Activated effector memory CD4-positive, alpha-beta T cell treated with anti-CD3 and anti-CD28 coated beads, Interleukin-2, amount 50 U/mL, for 16 hours (primary cell): ENCODE measurements at places on chromosomes 16 and 17.

DNA sequence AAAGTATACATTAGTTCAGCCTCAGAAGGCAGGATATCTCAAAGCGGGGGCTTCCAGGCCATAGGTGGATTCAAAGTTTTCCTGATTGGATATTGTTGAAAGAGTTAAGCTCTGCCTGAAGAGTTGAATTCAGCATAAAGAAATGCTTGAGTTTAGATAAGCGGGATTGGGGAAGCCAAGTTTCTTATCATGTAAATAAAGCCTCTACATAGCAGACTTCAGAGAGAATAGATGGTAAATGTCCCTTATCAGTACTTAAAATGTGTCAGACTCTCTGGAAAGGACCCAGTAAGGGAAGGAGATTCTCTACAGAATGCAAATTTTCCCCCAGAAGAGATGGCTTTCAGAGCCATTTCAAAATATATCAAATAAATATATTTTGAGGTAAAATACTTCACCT, 423.5 kb downstream of the SHISA9 start:
- DNase-seq = no peak

- DNase-seq = no peak
Measured at GRCh38 chr16:84834403-84834772, 14.6 kb downstream of the CRISPLD2 start.

- DNase-seq = no peak
Measured at GRCh38 chr16:14409563-14409962, 220.5 kb downstream of the PARN start.

- DNase-seq = no peak
Measured at GRCh38 chr16:60605176-60605575, 1431.1 kb downstream of the CDH8 start.

DNA sequence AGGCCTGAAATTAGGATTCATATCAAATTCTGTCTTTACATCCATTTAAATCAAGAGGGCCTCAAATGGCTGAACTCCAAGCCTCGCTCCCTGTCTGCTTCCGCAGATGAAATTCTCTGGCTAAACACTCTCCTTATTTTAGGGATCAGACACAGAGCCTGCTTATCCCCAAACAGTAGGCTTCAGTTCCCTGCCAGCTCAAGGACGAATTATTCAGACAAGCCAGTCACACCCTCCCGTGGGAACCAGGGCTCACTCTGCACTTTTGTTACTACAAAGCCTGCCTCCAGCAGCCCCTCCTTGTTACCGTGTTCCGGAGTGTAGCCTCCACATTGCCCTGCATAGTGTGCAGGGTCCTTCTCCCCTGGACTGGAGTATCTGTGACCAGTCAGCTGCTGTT, 46.6 kb upstream of the LCMT1 start:
- DNase-seq = no peak

GRCh38 chr17:34581446-34582184, 2.2 kb downstream of the TMEM132E start:
- no peak for DNase-seq

DNA sequence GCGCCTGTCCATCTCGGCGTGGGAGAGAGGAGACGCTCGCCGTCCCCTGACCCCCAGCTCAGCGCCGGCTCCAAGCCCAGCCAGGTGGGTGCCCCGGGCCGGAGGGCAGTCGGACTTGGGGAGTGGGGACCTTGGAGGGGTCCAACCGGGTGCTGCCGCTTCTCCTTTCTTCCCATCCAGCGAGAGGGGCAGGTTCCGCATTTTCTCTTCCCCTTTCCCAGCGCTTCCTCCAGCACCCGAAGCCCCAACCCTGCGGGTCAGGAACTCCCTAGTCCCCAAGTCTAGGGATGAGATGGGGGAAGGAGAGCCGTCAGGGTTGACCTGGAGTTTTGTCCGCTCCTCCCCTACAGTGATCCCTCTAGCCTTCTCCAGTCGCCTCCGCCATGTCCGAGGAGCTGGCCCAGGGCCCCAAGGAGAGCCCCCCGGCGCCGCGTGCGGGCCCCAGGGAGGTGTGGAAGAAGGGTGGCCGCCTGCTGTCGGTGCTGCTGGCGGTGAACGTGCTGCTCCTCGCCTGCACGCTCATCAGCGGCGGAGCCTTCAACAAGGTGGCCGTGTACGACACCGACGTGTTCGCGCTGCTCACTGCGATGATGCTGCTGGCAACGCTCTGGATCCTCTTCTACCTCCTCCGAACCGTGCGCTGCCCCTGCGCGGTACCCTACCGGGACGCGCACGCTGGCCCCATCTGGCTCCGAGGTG, at the start of gene OTOP2:
Gene OTOP2, plus strand, starts transcription at position 24 of the 699 bp plus-strand sequence. Its CDS starts 360 bp downstream, at position 384.
- no peak for DNase-seq

GRCh38 chr17:61338000-61338798, 61.4 kb upstream of the TBX2 start:
- no peak for DNase-seq

DNA sequence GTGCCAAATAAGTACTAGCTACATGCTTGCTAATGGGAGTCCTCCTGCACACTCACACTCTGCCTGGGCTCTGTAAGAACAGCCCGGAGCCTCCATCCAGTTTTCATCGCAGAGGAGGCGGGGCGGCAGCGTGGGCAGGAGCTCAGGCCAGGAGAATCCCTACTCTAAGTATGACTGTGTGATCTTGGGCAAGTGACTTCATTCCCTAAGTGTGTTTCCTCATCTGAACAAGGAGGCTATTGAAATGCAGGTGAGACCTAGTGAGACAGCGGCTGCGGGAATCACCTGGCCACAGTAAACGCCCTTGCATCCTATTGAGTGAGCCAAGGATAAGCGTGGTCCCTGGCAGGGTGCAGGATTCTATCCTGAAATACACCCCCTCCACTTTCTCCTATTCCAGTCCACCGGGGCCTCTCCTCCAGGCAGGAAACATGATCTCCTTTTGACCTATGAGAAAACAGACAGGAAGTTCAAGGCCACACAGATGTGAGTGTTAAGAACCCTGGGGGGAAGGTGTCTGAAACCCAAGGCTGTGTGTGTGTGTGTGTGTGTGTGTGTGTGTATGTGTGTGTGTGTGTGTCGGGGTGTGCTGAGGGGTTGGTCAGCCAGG, 5.2 kb upstream of the RAI1 start:
- no peak for DNase-seq

DNA sequence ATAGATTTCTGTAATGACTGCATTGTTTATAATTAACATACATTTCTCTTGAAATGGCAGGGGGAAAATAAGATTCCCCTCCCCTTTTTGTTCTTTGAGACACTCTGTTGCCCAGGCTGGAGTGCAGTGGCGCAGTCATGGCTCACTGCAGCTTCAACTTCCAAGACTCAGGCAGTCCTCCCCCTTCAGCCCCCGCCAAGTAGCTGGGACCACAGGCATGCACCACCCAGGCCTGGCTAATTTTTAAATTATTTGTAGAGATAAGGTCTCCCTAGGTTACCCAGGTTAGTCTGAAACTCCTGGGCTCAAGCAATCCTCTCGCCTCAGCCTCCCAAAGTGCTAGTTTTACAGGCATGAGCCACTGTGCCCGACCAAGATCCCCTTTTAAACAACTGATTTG, 67.7 kb downstream of the KATNIP start:
- no peak for DNase-seq

GRCh38 chr17:28478712-28479615, 5.5 kb downstream of the SLC13A2 start:
- peak; percentile 42 for DNase-seq

DNA sequence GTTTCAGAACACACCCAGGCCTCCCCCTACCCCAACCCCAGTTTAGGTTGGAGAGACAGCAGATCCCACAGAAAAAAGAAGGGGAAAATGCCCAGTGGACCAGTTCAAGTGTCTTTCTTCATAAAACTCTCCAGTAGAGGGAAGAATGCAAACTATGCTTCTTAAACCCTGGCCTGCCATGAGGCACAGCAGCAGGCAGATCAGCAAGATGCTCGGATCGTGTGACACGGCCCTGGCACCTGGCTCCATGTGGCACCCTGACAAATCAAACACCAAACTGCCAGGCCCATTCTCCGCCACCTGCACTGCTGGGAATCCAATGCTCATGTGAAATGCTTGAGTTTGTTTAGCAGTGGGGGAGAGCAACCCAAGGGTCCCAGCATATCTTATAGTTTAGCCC, 166.8 kb downstream of the SOX9 start:
- DNase-seq = no peak

- DNase-seq = peak; percentile 85
Measured at GRCh38 chr17:28950017-28950751, 1.1 kb downstream of the PHF12 start.

DNA sequence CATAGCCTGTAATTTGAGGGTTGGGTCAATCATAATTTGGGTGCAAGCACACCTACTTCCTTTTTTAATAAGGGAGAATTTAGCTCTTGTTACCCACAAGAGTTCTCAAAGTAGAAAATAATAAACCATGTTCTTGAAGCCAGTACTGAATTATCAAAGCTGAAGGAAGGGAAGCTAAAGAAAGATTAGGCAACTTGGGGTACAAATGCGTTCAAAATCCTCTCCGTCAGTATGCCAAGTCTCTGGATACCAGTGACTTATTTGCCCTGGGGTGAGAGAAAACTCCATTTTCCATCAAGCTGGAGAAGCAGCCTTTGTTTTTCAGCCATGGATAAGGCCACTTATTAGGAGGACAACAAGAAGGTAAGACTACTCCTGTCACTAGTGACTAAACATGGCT, 23.5 kb upstream of the DHRS13 start:
- no peak for DNase-seq

DNA sequence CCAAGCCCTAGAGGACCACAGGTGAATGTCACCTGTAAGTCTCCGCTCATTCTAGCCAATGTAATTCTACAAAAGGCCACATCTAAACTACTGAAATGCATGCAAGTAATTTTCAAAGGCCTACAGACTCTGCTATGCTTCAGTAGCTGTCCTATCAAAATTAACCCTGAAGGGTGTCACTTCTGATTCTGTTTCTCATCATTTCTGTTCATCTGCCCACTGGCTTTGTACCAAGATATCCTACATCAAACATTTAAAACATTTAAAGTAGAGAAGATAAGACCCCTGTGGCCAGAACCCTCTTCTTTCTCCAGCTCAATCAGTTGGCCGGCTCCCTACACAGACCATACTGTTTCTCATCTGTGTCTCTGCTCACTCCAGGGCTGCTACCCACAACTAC, 21.5 kb downstream of the PHF12 start:
- DNase-seq = no peak
